ENCODE measurements at places on chromosomes 16 and 17. TPM values are rescaled to one million over a fixed set of nuclear protein-coding genes. Genes with fewer than 3 reads are reported as not detected.

GLIS2 gene
- total RNA-seq, result 3.6 TPM

TEKT3 gene
- not detected for total RNA-seq

PYDC1 gene
- total RNA-seq, result not detected

ELMO3 gene
- 21.9 TPM for total RNA-seq

USP31 gene
- 22.2 TPM for total RNA-seq

HS3ST4 gene
- total RNA-seq, result not detected

HSPB9 gene
- total RNA-seq, result not detected

WSCD1 gene
- under 0.01 TPM for total RNA-seq

BCAR1 gene
- total RNA-seq, result 30.1 TPM

OR2C1 gene
- not detected for total RNA-seq

HSF4 gene
- 8.4 TPM for total RNA-seq

DPEP1 gene
- not detected for total RNA-seq

PIPOX gene
- total RNA-seq, result 0.28 TPM

SLFN13 gene
- total RNA-seq, result 1.9 TPM

SLFN5 gene
- 90.2 TPM for total RNA-seq

KRTAP1-3 gene
- total RNA-seq, result not detected

IRF8 gene
- total RNA-seq, result not detected

SLFN12L gene
- total RNA-seq, result 0.14 TPM

SRSF1 gene
- 145 TPM for total RNA-seq

KRTAP1-5 gene
- not detected for total RNA-seq

TVP23A gene
- not detected for total RNA-seq

OTOP3 gene
- total RNA-seq, result not detected

FAM20A gene
- not detected for total RNA-seq

ATP6V0C gene
- total RNA-seq, result 14.0 TPM

PRAC2 gene
- total RNA-seq, result not detected

KCTD19 gene
- total RNA-seq, result not detected

ATXN1L gene
- total RNA-seq, result 24.9 TPM

B4GALNT2 gene
- 11.5 TPM for total RNA-seq

GP1BA gene
- not detected for total RNA-seq

ADAP2 gene
- 9.9 TPM for total RNA-seq

RAD51C gene
- 43.4 TPM for total RNA-seq

ZSCAN10 gene
- not detected for total RNA-seq

GRB7 gene
- 12.0 TPM for total RNA-seq

GABARAP gene
- total RNA-seq, result 57.8 TPM

CBFA2T3 gene
- 1.1 TPM for total RNA-seq

HOXB1 gene
- total RNA-seq, result not detected

CETP gene
- total RNA-seq, result not detected

HID1 gene
- total RNA-seq, result 0.71 TPM

MAPT gene
- total RNA-seq, result under 0.01 TPM

KRTAP1-1 gene
- total RNA-seq, result not detected

APOH gene
- not detected for total RNA-seq

SLC16A6 gene
- total RNA-seq, result 0.14 TPM

CRHR1 gene
- not detected for total RNA-seq

RPS6KB1 gene
- 29.2 TPM for total RNA-seq

GUCY2D gene
- total RNA-seq, result 0.28 TPM

CCL2 gene
- not detected for total RNA-seq

Data from nasal cavity respiratory epithelium epithelial cell of viscerocranial mucosa (primary cell).